Right ventricle myocardium superior (tissue), 1 donor: ENCODE measurements at places on chromosomes 2 and 18. TPM values are rescaled to one million over a fixed set of nuclear protein-coding genes. Genes with fewer than 3 reads are reported as not detected.
A peak's percentile ranks its signal among the peaks of the same experiment; 100 is the strongest.

Gene TTN
- total RNA-seq = 3,113 TPM

- DNase-seq = no peak
Observed at GRCh38 chr18:76317136-76317535, 177.9 kb downstream of the ZNF516 start.

GRCh38 chr18:51196811-51197660 is 445 bp downstream of the MEX3C start:
- peak; percentile 77 for DNase-seq

Gene NEURL3
- not detected for total RNA-seq

GRCh38 chr2:85078536-85078935 is 54.7 kb upstream of the TCF7L1 start:
- no peak for DNase-seq

DNA sequence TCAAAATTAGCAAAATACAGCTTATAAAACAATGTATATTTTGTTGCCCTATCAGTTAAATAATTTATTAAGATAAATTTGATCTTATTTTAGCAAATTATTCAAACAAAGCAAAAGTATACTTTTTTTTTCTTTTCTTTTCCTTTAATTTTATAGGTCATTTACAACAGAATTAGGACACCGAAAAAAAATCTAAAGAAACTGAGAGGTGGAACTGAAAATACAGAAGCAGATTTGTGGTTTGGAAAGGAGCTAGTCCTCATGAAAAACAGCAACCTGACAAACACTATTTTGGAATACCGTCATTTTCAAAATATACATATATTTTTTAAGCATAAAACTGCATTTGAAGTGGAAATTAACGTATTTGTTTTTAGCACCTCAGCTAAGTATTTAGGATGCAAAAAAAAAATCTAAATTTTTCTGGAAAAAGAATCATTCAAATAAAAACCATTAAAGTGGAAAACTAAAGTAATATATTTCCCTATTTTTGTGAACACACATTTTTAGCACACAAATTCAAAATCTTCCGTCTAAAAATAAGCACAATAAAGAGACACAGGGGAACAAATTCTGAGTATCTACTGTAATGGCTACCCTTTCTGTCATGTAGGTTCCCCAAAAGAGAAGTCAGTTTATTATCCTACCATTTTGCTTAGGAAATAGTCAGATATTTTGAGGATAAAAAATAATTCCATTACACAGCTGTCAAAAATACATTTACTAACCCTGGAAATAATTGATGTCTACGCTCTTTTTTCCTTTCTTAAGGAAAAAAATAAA is 2.7 kb downstream of the CCDC88A start:
- DNase-seq = no peak

DNA sequence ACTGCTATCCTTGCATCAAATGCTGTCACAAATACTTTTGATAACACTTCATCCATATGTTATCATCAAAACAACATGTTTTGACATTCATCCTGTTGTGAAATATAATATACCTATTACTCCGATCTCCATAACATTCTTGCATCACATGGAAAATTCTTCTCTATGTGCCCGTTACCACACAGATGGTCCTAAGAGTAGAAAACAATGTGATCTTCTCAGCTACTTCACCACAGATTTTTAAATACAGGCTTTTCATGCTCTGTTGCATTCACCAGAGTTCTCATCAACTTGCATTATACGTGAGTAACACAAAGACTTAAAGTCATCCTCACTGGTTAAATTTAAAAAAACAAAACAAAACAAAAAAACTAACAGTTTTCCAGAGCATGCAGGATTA is 1603.3 kb upstream of the ZEB2 start:
- no peak for DNase-seq

GRCh38 chr2:212052412-212053159 is 486.0 kb downstream of the ERBB4 start:
- no peak for DNase-seq

DNA sequence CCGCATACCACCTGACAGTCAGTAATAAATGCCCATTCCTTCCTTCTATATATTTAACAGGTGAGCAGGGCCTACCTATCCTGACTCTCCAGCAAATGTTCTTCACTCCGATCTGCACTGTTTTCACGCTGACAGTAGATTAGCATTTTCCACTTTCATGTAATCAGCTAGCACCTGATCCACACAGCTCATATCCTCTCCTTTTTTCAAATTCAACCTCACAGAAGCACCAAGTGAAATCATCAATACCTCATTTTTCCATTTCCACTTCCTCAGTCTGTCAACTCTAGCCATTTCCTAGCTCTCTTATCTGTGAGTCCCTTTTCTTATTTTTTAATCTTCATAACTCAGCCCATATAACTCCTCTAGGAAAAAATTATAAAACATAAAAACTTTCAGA is 402.8 kb downstream of the ZEB2 start:
- no peak for DNase-seq
